Hematopoietic multipotent progenitor cell (in vitro differentiated cells): ENCODE measurements at places on chromosomes 3 and 15.

DNA sequence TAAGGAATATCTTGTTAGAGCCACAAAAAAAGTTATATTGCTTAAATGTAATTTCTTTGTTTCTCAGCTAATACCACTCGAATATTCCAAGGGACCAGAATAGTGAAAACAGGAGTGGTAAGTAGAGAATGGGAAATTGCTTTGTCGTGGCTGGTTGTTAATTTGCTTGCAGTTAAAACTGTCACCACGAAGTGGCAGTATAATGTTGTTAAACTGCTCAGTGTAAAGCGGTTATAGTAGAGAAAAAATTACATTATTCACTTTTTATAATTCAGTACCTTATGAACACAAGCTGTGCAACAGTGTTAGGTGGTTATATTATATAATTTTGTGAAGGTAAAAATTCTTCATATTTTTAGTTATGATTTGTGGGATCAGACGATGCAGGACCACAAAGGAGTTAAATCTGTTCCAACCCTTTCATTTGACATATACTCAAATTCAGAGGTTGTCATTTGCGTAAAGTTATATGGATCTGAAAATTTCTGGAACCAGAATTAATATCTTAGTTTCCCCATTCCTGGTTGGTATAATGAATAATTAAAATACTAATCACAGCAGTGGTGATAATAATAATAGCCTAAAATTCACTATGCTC is 171.8 kb downstream of the FEZF2 start:
- peak; percentile 10 for DNase-seq

DNA sequence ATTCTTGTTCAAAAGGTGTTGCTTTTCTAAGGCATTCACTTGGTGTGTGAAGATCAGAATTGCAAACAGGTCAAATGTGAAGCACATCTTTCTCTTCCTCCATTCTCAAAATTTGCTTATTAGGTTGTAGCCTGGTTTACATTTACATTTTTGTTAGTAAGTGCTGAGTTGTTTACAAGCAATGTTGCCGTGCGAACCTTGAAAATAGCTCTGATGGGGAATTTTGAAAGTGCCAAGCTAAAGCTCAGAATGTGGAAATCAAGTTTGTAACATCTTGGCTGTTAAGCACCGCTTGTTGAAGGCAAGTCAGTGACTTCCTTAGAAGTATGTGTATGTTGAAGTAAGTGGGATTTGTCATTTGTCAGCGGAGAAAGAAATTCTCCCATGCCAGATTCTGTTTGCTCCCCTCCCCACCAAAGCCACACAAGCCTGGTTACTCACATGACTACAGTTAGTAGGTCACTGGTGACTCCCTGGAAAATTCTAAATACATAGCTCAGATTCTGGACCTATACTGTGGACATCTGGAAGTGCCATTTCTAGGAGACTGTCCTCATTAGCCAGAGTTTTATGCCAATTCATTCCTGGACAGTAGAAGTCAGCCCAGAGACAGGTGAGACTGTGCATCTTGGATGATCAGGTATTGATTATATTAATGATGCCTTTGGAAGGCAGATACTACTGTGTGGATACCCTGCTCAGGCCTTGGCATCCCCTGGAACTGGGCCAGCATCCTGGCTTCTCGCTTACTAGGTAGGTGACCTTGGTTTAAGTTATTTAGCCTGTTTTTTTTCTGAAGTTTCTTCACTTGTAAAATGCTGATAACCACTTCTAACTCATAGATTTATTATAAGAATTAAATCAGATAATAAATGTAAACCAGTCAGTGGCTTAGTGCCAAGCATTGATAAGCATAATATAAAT is 390.6 kb upstream of the SEMA6D start:
- no peak for DNase-seq

DNA sequence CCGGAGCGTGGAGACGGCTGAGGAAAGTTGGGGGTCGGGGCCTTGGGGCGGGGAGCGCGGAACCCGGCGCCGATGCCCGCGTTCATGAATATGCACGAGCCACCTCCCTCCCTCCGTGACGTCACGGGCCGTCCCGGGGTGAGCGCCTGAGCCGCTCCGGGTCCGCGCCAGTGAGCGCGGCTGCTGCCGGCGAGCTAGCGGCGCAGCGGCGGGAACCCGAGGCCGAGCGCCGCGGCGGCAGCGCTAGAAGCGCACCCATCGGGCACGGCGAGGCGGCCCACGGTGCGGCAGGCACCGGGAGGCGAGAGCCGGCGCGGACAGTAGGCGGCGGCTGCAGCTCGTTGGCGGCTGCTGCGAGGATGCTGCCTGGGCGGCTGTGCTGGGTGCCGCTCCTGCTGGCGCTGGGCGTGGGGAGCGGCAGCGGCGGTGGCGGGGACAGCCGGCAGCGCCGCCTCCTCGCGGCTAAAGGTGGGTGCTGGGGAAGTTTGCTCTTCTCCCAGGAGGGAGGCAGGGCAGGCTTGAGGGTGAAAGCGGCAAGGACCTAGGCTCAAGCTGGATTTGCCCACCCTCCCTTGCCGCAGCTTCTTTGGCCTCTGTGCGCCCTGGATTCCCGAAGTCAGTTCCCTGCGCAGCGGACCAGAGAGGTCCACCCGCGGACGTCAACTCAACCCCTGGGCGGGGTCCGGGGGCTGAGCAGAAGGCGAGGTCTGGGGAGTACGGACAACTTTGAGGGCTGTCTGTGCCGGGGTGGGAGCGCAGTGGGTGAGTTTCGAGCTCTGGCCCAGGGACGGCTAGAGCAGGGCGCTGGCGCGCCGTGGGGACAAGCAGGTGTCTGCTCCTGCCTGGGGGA is at the start of gene CLSTN2:
Gene CLSTN2 (plus strand): TSS at position 170 of the 850 bp plus-strand sequence.
- DNase-seq, result peak; percentile 65

- peak; percentile 52 for DNase-seq
Measured at GRCh38 chr3:196941729-196942225, 551 bp downstream of the NCBP2 start.

GRCh38 chr15:57060799-57061198 is 142.4 kb downstream of the TCF12 start:
- DNase-seq, result no peak

- no peak for DNase-seq
Measured at GRCh38 chr15:100781961-100782530, 97.6 kb upstream of the ALDH1A3 start.

DNA sequence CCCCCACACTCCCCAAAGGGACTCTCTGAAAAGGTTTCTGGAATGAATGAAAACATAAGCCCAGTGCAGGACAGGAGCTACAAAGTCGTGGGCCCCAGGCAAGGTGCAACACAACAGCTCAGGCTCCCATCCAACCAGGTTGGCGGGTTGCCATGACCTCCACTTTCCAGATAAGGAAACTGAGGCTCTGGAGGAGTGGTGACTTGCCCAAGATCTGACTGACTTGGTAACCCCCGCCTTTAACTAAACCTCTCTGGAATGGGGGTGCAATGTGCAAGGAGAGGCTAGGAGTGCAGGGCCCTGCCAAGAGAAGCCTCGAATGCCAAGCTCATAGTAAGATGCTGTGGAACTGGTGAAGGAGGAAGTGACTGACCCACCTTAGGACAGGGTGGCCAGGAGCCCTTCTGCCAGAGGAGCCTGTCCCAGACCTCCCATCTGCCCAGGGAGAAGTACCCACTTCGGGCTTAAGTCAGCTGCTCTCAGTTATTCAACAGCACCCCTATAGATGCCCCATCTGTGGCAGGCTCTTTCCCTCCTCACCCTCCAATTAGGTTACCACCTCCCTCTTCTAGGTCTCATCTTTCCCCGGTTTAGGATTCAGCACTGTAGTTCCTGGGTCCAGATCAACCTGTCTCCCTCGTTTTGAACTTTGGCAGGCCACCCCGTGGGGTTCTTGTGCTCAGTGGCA is 553 bp upstream of the TNNC1 start:
- no peak for DNase-seq

- DNase-seq, result no peak
Measured at GRCh38 chr3:109784285-109784684, 446.9 kb upstream of the DPPA4 start.

DNA sequence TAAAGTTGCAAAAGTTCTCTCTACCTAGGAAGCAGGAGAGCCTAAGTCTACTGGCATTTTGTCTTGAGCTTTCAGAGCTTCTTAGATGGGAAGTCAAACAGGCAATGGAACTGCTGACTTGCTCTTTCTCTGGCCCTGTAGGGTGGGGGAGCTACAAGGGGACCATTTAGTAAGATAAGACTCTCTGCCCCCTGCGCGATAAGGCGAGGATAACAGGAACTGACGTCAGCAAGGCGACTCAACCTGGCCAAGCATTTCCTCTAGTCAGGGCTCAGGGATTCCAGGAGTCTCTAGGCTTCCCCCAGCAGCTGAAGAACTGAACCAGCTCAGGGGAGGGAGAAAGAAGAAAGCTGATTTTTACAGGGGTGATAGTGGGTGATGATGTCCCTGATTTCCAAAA is 5.8 kb downstream of the RARB start:
- DNase-seq, result no peak
